ENCODE measurements at places on chromosomes 2 and 18.

GRCh38 chr2:64692401-64692800 lies 38.7 kb upstream of the SERTAD2 start:
- no peak overlapping the region for H3K4me3 ChIP-seq
- H3K36me3 ChIP-seq: no peaks in the 10 kb centered on the region
- no peak overlapping the region for H3K27ac ChIP-seq
- H3K4me1 ChIP-seq: peaks cover 12% of the 10 kb centered on the region
- no peak for DNase-seq
- H3K27me3 ChIP-seq: no peaks in the 10 kb centered on the region

DNA sequence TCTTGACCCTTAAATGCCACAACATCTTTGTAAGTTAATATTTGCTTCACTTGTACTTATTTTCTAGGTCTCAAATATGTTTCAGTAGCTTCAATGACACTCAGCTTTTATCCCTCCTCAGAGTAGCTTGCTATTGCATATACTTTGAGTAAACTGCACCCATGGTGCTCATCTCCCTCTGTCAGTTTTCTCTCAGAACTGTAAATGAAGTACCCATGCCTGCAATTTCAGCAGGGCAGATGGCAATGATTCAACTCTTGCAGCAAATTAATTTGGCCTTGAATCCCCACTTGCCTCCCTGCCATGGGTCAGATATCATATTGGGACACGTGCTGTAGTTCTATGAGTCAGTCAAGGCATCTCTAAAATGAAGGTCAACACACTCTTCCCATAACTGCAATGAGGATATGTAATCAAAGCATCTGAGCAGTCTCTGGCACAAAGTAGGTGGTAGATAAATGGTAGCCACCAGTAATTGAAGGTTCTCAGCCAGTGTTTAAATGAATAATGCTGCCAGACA lies 225.8 kb downstream of the PIEZO2 start:
- H3K27me3 ChIP-seq: no peaks in the 10 kb centered on the region
- no peaks in the 10 kb centered on the region for H3K36me3 ChIP-seq
- no peak overlapping the region for H3K27ac ChIP-seq
- no peak overlapping the region for H3K4me3 ChIP-seq
- no peak for DNase-seq
- peaks cover 37% of the 10 kb centered on the region for H3K4me1 ChIP-seq

DNA sequence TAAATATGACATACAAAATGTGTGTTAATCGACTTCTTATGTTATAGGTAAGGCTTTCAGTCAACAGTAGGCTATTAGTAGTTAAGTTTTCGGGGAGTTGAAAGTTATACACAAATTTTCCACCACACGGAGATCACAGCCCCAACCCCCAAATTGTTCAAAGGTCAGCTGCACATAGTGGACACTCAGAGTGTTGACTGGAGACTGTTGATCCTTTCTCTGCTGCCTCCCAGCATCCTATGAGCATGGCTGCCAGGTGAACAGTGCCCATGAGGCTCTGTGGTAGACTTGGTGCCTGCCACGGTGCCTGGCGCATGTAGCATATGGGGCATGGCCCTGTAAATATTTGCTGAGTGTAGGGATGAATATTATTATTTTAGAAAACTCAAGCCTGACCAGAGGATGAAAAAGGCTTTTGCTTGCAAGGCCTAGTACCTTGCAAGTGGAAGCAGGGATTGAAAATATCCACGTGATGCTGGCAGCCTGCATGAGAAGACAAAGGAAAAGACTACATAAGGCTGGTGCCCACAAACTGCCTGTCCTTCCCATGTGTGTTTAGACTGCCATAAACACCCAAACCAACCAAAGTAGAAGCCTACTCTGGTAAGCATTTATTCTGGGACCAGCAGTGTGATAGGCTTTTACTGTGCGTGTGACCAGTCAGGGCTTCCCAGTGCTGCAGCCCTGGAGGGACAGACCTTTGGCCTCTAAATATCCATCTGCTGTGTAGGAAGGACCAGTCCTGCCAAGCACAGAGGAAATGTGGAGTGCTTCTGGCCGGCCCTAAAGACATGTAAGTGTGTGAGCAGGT lies 226.1 kb downstream of the LDLRAD4 start:
- H3K27ac ChIP-seq: no peak overlapping the region
- DNase-seq: no peak
- no peaks in the 10 kb centered on the region for H3K36me3 ChIP-seq
- no peaks in the 10 kb centered on the region for H3K27me3 ChIP-seq
- H3K4me3 ChIP-seq: no peak overlapping the region

GRCh38 chr2:71417300-71418202 lies 35.8 kb upstream of the DYSF start:
- H3K27ac ChIP-seq: no peak overlapping the region
- no peaks in the 10 kb centered on the region for H3K4me1 ChIP-seq
- no peaks in the 10 kb centered on the region for H3K27me3 ChIP-seq
- H3K36me3 ChIP-seq: peaks cover 7% of the 10 kb centered on the region

GRCh38 chr2:86608832-86609410 lies 14.7 kb downstream of the RNF103 start:
- H3K27ac ChIP-seq: no peak overlapping the region
- DNase-seq: no peak

GRCh38 chr18:72867746-72868584 lies at the start of gene NETO1:
Gene NETO1, minus strand, starts transcription at chr18:72867987. Its CDS starts 696 bp downstream, at chr18:72867291.
- no peak within 1 kb of the TSS for H3K4me3 ChIP-seq
- no peaks in the 10 kb centered on the region for H3K36me3 ChIP-seq
- H3K27me3 ChIP-seq: peaks cover 34% of the 10 kb centered on the region
- H3K4me1 ChIP-seq: no peaks in the 10 kb centered on the region
- H3K27ac ChIP-seq: no peak within 1 kb of the TSS

GRCh38 chr2:172373076-172373475 lies 54.3 kb upstream of the ITGA6 start:
- no peak overlapping the region for H3K27ac ChIP-seq
- no peaks in the 10 kb centered on the region for H3K36me3 ChIP-seq
- H3K4me3 ChIP-seq: no peak overlapping the region
- no peak for DNase-seq

GRCh38 chr2:1808981-1809422 lies 64.7 kb upstream of the PXDN start:
- DNase-seq: no peak
- no peaks in the 10 kb centered on the region for H3K36me3 ChIP-seq
- peaks cover 6% of the 10 kb centered on the region for H3K4me1 ChIP-seq
- no peak overlapping the region for H3K27ac ChIP-seq
- no peak overlapping the region for H3K4me3 ChIP-seq
- H3K27me3 ChIP-seq: no peaks in the 10 kb centered on the region

- no peaks in the 10 kb centered on the region for H3K27me3 ChIP-seq
- no peak for DNase-seq
- H3K27ac ChIP-seq: no peak overlapping the region
- H3K36me3 ChIP-seq: peaks cover 97% of the 10 kb centered on the region
- H3K4me3 ChIP-seq: no peak overlapping the region
Measured at GRCh38 chr2:12727641-12728040, 10.9 kb downstream of the TRIB2 start.

- no peak for DNase-seq
- no peak overlapping the region for H3K27ac ChIP-seq
- no peaks in the 10 kb centered on the region for H3K27me3 ChIP-seq
- H3K4me3 ChIP-seq: no peak overlapping the region
- H3K4me1 ChIP-seq: no peaks in the 10 kb centered on the region
Measured at GRCh38 chr2:53562407-53562806, 205.2 kb upstream of the CHAC2 start.

DNA sequence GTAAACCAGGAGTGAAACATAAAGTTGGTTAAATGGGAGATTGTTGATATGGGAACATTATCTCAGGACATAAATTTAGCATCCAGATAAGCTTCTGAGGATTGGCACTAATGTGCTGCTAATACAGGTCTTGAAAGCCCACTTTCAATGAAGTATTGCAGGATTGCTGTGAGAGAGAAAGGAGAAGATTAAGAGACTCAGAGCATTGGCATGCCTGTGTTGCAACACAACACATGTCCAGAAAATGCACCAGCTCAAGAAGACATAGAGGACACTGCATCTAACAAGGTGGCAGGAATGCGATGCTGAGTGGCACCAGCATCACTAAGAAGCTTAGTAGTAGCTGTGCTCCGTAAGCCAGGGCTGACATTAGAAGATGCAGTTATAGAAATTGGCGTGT lies 728.9 kb downstream of the SUCLG1 start:
- H3K36me3 ChIP-seq: no peaks in the 10 kb centered on the region
- H3K27ac ChIP-seq: no peak overlapping the region
- H3K4me1 ChIP-seq: no peaks in the 10 kb centered on the region
- DNase-seq: no peak
- H3K4me3 ChIP-seq: no peak overlapping the region
- no peaks in the 10 kb centered on the region for H3K27me3 ChIP-seq

GRCh38 chr2:197360744-197361156 lies 50.2 kb upstream of the ANKRD44 start:
- H3K4me3 ChIP-seq: no peak overlapping the region
- DNase-seq: no peak
- H3K4me1 ChIP-seq: peaks cover 4% of the 10 kb centered on the region
- no peak overlapping the region for H3K27ac ChIP-seq
- H3K27me3 ChIP-seq: no peaks in the 10 kb centered on the region
- no peaks in the 10 kb centered on the region for H3K36me3 ChIP-seq

GRCh38 chr18:47719096-47719780 lies 211.2 kb downstream of the SMAD2 start:
- no peak overlapping the region for H3K4me3 ChIP-seq
- no peaks in the 10 kb centered on the region for H3K4me1 ChIP-seq
- H3K36me3 ChIP-seq: no peaks in the 10 kb centered on the region
- DNase-seq: no peak
- H3K27ac ChIP-seq: no peak overlapping the region
- H3K27me3 ChIP-seq: no peaks in the 10 kb centered on the region

DNA sequence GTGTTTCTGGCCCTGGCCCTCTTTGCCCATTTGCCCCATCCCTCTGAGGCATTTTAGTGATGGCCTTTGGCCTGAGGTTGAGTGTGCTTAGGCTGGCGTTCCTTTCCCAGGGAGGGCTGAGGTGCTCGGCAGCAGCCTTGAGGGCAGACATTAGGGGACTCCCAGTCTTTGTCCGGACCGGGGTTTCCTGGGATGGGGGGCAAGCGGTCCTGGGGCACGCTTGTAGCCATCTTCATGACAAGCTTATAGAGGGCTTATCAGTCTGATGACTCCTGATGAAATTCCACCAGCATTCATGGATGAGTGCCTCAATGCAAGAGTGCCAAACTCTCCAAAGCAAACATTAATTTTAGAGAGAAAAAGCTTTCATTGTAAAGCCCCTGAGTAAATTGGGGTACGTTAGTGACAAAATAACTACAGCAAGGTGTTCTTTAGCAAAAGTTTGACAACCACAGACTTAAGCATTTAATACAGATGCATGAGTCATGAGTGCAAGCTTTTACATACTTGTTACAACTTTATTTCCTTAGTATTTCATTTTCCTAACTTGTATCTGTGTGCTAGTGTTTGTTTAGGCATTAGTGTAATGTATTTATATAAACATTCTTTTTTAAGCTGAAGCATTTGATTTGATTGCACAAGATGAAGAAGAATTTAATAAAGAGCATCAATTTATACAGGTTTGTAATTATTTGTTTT lies 45.6 kb downstream of the CEP192 start:
- H3K4me3 ChIP-seq: no peak overlapping the region
- H3K27me3 ChIP-seq: no peaks in the 10 kb centered on the region
- H3K36me3 ChIP-seq: peaks cover 54% of the 10 kb centered on the region
- H3K4me1 ChIP-seq: peaks cover 5% of the 10 kb centered on the region

DNA sequence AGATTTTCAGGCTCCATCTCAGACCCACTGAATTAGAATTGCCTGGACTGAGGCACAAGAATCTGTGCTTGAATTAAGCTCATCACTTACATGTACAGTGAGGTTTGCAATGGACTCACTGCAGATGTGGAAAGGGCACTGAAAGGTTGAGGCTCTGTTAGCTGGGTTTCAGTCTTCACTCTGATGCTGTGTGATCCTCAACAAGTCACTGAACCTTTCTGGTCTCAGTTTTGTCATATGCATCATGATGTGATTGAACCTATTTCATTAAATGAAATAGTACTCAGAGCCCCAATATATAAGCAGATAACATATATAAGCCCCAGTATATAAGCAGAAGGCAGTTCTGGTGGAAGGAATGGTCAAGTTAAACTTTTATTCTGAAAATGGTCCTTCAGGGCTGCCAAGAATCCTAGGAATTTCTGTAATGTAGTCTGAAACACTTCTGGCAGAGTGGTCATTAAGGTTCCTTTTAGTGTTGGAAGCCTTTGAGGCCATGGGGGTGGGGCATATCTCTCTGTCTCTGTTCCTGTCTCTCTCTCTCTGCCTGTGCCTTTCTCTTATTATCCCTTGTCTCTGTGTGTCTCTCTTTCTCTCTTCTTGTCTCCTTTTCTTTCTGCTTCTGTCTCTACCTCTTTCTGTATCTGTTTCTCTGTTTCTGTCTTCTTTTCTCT lies 110.4 kb downstream of the ADCYAP1 start:
- DNase-seq: no peak
- no peaks in the 10 kb centered on the region for H3K27me3 ChIP-seq
- H3K36me3 ChIP-seq: no peaks in the 10 kb centered on the region

DNA sequence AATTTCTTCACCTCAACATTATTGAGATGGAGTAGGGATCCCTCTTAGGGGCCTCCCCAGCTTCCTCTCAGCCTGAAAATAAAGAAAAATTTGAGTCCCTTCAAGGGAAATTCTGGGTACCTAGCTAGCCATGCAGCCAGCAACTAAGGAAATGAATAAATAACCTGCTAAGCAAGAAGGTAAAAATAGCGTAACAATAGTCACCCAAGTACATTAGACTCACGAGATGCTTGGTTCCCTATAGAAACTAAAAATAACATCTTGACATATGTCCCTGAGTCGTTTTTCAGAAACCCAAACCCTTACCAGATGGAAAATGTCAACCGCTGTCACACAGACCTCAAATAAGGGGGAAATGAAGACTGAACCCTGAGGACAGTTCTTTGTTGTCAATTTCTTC lies 51.9 kb downstream of the CACNB4 start:
- H3K4me1 ChIP-seq: no peaks in the 10 kb centered on the region
- H3K4me3 ChIP-seq: no peak overlapping the region
- no peak for DNase-seq
- H3K27ac ChIP-seq: no peak overlapping the region

GRCh38 chr2:182784777-182785176 lies 68.7 kb downstream of the DNAJC10 start:
- H3K4me3 ChIP-seq: no peak overlapping the region
- no peaks in the 10 kb centered on the region for H3K27me3 ChIP-seq
- no peaks in the 10 kb centered on the region for H3K36me3 ChIP-seq
- H3K4me1 ChIP-seq: no peaks in the 10 kb centered on the region

DNA sequence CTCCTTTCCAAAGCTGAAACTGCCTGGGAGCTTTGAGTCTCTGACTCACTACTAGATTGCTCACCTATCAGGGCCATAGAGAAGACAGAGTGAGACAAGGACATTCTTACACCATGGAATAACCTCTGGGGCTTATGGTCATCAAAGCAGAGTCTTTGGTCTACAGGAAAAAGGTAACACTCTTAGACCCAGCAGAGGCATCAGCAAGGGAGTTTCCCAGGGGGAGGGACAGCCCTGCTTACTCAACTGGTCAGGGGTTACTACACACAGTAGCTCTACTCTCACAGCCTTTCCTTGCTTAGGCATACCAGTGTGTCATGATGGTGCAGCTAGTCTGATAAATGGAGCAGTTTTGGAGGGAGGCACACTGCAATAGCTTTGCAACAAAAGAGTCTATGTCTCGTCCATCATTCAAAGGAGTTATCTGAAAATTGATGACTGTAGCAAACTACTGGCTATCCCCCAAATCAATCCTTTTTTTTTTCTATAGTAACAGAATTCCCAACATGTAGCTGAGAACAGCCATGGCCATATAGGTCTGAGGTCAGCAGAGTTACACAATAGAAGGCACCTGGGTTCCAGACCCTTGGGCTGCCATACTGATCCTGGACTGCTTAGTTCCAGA lies 22.4 kb upstream of the CD28 start:
- H3K27ac ChIP-seq: peak overlapping the region; percentile 89
- no peak overlapping the region for H3K4me3 ChIP-seq
- H3K27me3 ChIP-seq: no peaks in the 10 kb centered on the region
- H3K4me1 ChIP-seq: peaks cover 43% of the 10 kb centered on the region
- peak; percentile 52 for DNase-seq
- no peaks in the 10 kb centered on the region for H3K36me3 ChIP-seq
